Gastroesophageal sphincter (tissue), 4 donors: ENCODE measurements at places on chromosomes 2 and 18.

DNA sequence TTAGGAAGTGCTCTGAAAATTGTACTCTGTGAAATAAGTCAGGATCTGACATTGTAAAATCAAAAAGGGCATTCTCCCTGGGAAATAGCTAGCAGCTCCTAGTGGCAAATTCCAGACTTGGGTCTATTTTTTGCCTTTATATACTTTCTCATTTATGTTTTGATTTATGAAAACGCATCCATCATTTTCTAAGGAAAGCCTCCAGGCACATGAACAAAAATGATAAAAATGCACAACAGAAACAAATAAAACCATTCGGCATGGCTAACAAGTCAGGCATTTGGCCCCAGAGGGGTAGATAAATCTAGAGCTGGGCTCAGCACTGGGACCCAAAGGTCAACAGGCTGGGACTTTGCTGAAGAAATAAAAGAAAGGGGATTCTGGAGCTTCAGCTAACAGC is 167.0 kb downstream of the BCL11A start:
- ATAC-seq: no peak

DNA sequence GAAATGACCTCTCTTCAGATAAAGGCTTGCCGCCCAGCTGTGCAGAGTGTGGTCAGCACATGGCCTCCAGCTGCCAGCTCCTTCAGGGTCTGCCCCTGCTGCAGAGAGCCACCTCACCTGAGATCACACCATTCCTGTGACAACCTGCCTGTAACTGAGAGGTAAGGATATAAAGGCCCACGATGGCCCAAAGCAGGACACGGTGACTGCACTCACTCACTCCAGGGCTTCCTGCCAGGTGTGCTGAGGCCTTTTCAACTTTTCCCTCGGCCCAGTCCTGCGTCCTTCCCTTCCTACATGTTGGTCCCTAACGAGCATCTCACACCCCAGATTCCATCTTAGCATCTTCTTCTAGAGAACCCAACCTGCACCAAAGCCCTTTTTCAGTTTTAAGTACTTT is 36.2 kb downstream of the ANKRD44 start:
- no peak for ATAC-seq

- ATAC-seq: peak; percentile 90
Measured at GRCh38 chr18:22223254-22223964, 54.0 kb downstream of the GATA6 start.

- no peak for ATAC-seq
Measured at GRCh38 chr2:234480337-234480736, 16.5 kb downstream of the ARL4C start.

- ATAC-seq: no peak
Measured at GRCh38 chr2:122219504-122219903, 464.1 kb downstream of the TSN start.

DNA sequence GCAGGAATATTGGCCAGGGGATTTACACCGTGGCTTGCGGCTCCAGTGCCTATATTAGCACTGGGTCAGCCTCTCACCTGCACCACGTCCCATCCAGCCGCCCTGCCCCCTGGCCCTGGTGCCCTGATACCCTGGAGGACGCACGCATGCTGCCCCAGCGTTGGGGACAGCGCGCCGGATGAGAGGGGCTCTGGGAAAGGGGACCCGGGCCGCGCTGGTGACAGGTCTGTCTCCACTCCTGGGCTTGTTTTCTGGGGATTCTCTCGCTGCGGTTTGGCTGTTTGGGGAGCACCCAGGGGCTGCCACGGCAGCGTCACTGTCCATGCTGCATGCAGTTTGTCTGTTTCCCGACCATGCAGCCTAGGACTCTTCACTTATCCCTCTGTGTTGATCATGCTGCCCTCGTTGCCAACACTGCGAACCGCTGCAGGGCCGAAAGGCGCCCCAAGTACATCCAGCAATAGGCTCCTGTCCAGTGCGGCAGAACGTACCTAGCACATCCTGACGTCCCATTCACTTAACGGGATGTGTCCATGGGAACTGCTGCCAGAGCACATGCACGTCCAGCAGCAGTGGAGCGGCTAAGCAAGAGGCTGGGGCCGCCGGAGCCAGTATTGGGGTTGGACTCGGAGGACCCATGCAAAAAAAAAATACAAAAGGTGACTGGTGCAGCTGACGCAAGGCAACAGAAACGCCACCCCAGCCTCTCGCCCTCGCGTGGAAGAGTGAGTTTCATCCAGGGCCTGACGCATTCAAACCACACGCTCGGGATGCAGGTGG is 115.5 kb upstream of the PXDN start:
- no peak for ATAC-seq

DNA sequence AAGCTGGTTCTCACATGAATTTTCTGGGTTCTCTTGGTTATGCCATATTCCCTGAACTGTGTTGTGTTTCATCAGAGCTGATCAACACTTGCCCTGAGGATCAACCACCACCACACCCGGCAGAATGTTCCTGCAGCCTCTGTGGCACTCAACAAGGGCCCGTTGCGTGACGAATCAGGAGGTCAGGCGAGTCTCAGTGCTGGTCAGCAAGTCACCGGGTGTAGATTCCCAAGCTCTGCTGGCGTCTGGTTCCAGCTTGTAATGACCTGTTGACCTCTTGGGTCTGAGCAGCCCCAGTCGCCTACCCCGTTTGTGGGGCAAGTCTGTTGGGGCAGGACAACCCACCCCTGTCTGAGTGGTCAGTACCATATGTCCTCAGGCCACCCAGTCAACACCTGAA is 46.0 kb downstream of the ADCY3 start:
- peak; percentile 80 for ATAC-seq

- no peak for ATAC-seq
Measured at GRCh38 chr2:152337511-152337903, 2.5 kb downstream of the FMNL2 start.

- ATAC-seq: no peak
Measured at GRCh38 chr2:145038041-145038525, 518.2 kb upstream of the ZEB2 start.

DNA sequence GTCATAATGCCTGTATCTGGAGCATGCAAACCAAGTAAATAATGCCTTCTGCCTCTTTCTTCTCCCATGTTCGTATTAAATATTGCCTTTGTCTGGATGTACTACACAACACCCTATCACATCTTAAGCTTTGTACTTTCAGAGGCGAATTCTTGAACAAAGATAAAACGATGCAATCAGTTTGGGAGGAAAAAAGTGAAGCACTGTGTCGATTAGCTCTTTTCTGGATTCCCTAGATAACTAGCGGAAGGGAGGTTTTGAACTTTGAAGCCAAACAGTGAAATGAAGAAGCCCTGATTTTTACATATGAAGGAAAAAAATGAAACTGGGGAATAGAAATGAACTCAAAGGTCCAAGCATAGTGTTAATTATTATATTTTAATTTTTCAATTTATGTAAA is 44.7 kb downstream of the CAVIN2 start:
- no peak for ATAC-seq

GRCh38 chr2:152072011-152072410 is 26.8 kb downstream of the CACNB4 start:
- no peak for ATAC-seq

- ATAC-seq: no peak
Measured at GRCh38 chr2:36797324-36798070, 101.0 kb downstream of the VIT start.

GRCh38 chr2:47771211-47771610 is 11.7 kb upstream of the MSH6 start:
- ATAC-seq: no peak

- ATAC-seq: no peak
Measured at GRCh38 chr2:207423886-207424285, 105.9 kb upstream of the CREB1 start.

DNA sequence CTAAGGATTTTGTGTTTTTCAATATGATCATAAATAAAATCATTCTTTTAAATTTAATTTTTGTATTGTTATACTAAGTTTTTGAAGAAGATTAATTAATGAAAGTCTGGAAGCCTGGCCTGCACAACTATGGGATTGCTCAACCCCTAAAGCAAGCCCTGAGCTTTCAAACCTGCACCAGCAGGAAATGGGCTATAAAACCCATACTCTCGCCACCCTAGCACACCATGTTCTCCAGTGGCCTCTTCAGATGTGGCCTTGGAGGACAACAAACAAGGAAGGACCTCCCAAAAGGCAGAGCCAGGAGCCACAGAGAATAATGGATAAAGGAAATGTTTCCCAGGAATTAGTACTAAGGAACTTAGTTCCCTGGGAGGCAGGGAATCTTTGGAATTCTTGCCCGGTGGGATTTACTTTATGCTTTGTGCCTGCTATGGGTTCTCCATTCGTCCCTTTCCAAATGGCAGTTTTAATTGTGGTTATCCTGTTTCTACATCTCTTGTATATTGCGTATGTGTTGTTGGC is 212.5 kb downstream of the ZFP36L2 start:
- no peak for ATAC-seq

DNA sequence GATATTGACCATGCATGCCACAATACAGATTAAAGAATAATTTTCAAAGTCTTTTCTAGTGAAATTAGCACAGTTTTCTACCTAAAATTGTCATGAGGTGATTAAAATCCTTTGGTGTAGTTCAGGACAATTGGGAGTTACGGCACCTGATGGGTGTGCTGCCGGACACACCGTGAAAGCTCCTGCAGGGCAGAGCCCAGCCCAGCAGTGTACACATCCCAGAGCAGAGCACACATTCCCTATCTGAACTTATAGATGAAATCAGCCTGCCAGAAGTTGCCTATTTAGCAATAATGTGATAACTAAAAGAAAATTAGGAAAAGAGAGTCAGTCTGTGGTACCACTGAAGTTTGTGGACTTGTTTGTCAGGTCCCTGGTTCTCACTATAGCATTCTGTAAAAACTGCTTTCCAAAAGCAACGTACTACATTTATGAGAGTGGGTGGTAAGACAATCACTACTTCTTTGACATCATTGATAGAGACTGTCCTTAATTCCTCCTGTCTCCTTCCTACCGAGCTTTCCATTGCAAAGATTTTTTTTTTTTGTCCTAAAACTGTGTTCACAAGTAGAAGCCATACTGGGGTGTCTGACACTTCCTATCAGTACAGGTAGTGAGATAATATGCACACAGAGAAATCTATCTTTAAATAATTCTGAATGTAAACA is 3.4 kb downstream of the CYTIP start:
- ATAC-seq: no peak

GRCh38 chr2:74745766-74746165 is 88.2 kb upstream of the HK2 start:
- ATAC-seq: no peak

GRCh38 chr18:76621226-76621625 is 126.2 kb upstream of the ZNF516 start:
- no peak for ATAC-seq

DNA sequence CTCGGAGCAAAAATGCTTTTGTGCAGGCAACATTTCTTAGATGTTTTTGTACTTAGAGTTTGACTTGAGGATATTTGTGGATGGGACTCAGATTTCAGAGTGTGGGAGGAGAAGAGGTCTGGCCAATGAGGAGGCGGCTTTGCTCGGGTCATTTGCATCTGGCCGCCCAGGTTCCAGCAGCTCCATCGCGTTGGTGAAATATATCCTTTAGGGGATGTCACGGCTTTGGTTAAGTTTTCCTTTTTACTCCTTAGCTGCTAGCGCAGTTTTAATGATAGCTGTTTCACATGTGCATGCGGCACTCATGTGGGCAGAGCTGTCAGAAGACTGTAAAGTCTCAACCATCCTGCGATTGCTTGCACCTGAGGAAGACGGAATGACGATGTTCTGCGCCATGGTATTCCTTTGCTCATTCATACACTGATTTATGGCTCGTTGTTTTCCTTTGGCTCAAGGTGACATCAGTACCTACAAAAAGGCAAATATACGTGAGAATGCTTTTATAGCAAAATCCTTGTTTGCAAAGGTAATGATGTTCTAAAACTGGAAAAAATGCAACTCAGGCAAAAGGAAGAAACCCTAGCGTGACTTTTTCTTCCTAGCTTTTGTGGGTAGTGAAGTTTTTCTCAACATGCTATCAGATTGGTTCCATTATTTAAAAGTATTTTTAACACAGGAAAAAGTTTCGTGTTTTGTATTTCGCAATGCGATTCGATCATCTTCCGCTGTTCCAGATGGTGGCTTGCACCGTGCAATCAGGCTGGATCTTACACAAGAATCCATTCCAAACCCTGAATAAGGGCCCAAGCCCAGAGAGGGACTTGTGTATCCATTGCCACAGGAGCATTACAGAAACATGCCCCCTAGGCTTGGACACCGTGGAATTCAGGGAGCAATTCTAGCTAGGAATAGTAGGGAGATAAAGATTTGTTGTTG is 70.5 kb upstream of the ZNF516 start:
- ATAC-seq: peak; percentile 94

DNA sequence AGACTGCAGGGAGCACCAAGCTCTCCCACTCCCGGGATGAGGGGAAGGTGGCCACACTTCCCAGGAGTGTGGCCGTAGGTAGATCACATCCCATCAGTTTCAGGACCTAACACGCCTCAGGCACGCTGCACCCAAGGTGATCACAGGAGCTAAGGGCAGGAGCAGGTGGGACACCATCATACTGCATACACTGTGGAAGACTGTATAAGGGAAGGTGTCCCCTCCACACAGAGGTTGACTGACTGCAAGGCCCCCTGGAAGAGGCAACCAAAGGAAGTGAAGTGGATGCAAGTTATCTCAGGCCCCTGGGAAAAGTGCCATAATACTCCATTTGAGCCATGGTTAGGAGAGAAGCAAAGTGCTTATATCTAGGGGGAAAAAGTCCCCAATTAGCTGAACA is 351.9 kb upstream of the SMIM21 start:
- ATAC-seq: no peak

DNA sequence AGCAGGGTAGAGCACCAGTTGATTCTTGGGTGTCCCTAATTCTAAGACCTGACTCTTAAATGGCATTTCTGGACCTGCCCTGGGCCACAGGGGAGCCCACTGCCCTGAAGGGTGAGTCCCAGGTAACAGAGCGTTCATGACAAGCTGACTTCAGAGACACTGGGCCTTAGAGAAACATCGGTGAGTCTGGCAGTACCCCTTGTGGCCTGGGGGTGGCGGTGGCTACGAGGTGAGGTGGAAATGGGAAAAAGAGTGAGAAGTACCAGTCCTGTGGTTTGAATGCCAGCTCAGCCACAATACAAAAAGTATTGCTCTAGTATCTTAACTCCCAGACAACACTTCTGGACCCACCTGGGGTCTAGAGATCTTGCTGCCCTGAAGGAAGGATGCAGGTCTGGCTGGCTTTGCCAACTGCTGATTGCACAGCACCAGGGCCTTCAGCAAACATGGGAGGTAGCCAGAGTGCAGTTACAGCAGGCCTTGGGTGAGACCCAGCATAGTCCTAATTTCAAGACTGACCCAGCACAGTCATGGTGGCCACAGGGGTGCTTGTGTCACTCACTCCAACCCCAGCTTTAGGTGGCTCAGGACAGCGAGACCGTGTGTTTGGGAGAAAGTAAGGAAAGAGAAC is 44.5 kb downstream of the USP34 start:
- no peak for ATAC-seq

GRCh38 chr2:2797797-2798196 is 466.7 kb upstream of the MYT1L start:
- ATAC-seq: no peak

- no peak for ATAC-seq
Measured at GRCh38 chr2:24972315-24972961, 683 bp upstream of the DNAJC27 start.

GRCh38 chr2:1601067-1601412 is 143.3 kb downstream of the PXDN start:
- ATAC-seq: no peak
